Lung microvascular endothelial cell (primary cell): ENCODE measurements at places on chromosomes 12 and 14.

DNA sequence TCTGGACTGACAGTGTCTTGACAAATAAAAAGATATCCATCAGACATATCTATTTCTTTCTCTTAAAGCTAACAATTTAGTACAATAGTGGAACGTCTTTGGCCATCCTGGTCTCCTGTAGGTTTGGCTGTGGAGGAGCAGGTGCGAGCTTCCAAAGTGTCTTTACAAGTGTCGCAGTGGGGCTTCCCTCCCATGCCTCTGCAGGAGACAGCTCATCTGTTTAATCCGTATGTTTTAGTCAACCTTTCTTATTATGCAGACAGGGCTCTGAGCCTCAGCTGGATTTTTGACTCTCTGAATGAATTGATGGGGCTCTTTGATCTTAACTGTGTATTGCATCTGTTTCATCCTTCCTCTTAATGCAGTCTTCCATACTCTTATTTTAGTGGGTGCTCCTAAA is 57.5 kb downstream of the RMST start:
- DNase-seq, result no peak

GRCh38 chr12:130280231-130280630 is 57.5 kb upstream of the PIWIL1 start:
- DNase-seq, result no peak

- DNase-seq, result peak; percentile 100
Measured at GRCh38 chr12:92745856-92746550, 43.2 kb downstream of the PLEKHG7 start.

GRCh38 chr12:132445884-132446632 is 43.9 kb upstream of the FBRSL1 start:
- peak; percentile 89 for DNase-seq

DNA sequence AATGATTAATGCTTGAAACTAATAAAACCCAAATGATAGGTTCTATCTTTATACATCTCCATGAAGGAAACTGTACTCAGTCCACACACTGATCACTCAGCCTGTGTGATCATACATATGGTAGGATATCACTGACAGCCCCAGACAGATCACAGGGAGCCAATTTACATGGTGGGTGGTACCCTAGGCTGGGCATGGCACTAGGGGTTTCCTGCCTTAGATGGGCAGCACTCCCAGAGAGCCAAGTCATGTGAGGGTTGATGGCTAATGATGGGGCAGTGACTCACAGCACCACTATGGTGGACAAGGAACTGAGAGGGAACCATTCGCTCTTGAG is 89.6 kb upstream of the PTPRR start:
- no peak for DNase-seq

- DNase-seq, result no peak
Measured at GRCh38 chr14:35628989-35629388, 95.0 kb downstream of the INSM2 start.

DNA sequence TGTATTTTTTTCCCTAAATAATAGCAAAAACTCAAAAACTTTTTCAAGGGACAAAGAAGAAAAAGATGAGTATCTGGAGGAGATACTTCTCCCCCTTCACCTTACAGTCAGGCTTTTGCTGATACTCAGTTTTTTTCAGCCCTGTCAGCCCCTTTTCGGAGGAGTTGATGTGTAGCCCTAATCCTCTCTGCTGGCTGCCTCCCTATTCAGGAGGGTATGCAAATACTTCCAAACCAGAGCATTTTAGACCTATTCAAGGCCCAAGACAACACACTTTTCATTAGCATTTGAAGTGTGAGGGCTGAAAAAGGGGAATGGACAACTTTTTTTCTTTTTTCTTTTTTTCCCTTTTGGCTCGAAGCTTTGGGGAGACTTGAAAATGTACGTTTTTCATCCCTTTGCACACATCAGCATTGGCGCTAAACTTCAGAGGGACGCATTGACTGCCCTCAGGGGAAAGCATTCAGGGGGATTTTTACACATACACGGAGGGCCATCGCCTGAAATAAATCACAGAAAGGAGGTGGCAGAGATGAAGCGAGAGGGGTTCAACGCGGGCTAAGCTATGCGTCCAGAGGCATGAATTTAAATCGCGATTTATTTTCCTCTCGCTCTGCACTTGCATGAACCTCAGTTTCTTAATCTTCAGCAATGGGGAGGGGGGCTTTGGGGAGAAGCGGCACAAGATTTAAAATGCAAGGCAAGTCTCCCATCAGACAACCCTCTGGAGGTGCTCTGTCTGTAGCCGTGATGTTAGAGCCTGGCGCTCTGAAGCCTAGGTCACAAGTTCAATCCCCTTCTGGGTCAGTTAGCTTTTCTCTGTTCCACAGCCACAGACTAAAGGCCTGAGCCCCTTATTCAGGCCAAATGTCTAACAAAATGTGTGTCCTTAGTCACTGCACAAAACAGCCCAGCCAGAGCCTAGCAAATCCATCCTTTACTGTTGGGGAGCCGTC is 86.3 kb downstream of the ASCL1 start:
- DNase-seq, result no peak

DNA sequence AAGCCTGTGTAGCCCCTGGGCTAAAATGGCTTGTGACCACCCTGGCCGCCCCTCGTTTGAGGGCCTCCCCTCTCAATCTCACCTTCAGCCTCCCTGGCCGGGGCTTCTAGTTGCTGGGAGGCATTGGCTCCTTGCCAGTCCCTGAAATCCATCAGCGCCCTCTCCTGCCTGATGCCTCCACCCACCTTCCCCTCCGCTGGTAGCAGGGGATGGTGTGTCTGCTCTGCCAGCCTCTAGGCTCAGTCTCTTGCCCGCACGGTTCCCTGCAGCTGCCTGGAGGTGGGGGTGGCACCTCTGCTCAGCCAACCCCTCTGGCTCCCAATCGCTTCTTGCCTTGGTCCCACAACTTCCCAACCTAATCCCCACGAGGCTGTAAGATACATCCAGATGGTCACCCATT is 167.9 kb downstream of the PHETA1 start:
- no peak for DNase-seq

- DNase-seq, result peak; percentile 33
Measured at GRCh38 chr12:79422060-79422812, 268.5 kb downstream of the PAWR start.

DNA sequence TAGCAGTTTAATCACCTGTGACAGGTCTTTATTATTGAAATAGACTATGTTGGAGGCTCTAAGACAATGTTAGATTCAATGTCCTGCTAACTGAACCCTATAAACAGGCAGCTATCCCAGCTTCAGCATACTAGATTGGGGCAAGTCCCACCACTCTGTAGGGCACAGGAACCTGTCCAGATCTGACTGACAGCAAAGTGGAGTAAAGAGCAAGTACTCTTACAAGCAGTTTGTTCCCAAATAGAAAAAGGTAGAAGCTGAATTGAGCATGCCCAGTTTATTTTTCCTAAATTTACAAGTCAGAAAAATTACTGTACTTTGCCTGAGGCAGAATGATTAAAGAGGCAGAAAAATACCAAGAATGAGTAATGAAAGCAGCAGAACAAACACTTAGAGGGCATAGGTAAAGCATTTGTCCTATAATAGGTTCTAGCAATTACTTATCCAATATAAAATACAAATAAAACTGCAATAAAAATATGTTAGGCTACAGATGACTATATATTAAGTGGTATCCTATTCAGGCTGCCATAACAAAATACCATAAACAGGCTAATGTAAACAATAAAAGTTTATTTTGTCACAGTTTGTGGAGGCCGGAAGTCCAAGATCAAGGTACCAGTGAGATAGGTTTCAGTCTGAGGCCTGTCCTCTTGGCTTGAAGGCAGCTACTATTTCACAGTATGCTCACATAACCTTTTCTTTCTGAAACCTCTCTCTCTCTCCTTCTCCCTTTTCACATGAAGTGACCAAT is 868.2 kb downstream of the C12orf50 start:
- DNase-seq, result no peak

GRCh38 chr12:6058481-6059161 is 65.8 kb downstream of the VWF start:
- DNase-seq, result no peak

DNA sequence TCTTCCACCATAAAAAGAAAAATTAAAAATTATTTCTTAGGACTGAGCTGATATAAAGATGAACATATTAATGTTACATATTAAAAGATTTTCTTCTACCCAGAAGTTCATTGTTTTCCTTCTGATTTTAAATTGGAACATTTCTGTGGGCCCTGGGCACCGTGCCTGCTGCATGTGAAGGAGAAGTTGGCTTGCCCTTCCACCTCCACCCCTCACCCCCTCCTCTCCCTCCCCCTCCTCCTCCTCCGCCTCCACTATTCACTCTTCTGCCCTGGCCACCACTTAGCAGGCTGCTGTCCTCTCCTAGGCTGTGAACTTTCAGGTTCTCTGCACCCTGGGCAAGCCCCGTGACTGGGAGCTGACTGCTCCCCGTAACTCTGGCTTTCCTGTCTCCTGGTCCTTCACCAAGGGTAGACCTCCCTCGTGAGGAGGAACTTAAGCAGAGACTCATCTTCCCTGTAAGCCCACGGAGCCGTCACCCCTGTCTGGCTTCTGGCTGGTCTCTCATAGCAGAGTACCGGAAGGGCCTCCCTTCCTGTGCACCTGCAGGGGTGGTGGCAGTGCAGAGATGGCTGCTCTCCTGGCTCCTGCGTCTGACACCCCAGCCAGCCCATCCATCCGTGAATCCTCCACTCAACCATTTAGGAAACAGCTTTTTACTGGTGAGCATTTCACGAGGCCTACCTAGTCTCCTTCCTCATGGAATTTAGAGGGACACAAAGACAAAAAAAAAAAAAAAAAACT is 12.8 kb downstream of the TUNAR start:
- no peak for DNase-seq

- DNase-seq, result no peak
Measured at GRCh38 chr12:65739606-65740005, 84.7 kb upstream of the HMGA2 start.

DNA sequence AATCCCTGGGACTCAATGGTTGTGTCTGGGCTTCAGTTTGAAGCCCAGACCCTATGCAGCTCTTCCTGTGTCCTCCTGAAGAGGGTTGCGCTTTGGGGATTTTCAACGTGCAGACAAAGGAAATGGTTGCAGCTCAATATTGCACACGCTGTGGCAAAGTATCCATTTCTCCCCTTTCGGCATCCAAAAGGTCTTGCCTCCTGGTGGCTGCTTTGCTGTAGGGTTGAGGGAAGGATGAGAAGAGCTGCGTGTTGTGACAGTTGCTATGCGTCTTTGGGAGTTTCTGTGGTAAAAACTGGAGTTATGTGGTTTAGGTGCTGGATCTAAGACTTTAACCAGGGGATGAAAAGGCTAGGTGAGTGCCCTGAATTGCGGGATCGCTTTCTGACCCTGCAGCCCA is 71.0 kb downstream of the ZNF664 start:
- DNase-seq, result no peak

DNA sequence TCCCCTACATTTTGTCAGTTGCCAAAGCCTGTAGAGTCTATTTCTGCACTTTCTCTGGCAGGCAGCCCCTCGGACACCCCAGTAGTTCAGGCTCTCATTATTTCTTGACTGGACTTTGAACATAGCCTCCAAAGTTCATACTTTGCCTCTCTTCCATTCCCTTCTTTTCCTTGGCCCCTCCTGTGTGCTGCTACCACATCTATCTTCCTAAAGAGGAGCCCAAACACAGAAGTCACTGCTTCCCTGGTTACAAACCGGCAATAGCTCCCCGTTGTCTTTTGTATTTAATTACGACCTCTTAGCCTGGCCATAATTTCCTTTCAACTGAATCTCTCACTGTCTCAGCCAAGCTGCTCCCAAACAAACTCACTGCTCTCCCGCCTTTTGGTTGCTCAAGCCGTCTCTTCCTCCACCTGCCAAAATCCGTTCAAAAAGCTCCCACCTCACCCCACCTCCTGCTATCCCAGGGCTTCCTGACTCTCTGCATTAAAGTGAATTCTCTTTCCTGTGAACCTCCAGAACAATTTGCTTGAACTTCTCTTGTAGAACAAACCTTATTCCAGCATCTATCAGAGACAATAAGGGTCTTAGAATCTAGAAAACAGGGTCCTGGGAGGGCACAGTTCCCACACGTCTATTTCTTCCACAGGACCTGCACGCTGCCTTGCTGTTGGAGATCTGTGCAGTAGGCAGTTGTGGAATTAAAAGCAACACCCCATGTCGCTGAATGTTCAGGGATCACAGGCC is 46.9 kb downstream of the PRMT8 start:
- DNase-seq, result no peak

DNA sequence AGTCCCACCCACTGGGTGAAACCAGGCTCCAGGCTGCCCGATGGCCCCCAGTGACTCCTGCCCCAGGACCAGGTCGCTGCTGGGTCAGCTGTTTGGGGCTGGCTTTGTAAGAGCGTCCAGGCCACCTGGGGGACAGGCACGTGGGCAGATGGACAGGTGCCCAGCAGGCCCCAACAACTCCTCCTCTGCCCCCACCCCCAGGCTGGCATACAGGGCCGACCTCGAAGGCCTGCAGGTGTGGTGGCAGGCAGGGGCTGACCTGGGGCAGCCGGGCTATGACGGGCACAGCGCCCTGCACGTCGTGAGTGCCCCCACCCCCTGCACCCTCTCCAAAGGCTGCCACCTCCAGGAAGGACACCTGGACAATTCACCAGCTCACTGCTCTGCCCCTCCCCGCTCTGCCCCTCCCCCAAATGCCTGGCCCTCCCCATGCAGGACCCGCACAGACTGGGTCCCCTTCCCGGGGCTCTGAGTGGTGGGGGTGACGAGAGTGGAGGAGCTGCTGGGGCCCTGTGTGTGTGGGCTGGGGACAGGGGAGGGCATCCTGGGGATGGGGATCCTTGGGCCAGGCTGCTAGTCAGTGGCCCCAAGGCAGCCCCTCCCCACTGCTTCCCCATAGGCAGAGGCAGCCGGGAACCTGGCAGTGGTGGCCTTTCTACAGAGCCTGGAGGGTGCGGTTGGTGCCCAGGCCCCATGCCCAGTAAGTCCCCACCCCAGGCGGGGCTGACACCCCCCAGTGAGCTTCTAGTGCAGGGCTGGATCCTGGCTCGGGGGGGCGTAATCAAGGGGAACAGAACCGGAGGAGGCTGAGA is 26.0 kb downstream of the ASPG start:
- DNase-seq, result no peak

DNA sequence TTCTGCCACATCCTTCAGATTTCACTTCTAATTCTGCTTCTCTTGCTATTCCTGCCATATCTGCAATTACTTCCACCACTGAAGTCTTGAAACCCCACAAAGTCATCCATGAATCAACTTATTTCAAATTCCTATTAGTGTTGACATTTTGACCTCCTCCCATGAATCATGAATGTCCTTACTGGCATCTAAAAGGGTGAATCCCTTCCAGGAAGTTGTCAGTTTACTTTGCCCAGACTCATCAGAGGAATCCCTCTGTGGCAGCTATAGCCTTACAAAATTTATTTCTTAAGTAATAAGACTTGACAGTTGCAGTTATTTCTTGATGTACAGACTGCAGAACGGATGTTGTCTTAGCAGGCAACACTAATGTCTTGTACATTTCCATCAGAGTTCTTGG is 162.9 kb downstream of the PCNX1 start:
- peak; percentile 47 for DNase-seq

DNA sequence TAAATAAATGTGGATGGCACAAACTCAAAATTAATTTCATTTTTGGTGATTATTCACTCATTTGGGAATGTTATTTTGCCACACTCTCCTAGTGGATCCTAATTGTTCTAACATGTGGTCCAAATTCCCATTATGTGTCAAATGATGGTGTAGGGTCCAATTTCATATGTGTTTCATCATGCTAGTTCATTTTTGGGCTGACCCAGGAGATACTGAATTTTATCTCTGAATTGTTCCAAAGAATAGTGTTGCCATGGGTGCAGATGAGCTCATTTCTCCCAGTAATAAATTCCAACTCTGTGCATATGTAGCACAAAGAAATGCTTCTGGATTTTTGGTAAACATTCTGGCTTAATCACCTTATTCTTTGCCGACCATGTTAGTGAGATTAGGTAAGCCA is 23.5 kb upstream of the SEL1L start:
- DNase-seq, result no peak

- DNase-seq, result no peak
Measured at GRCh38 chr12:53025250-53025649, 19.0 kb downstream of the EIF4B start.
